Memory B cell (primary cell): ENCODE measurements at places on chromosomes 6 and 20.

DNA sequence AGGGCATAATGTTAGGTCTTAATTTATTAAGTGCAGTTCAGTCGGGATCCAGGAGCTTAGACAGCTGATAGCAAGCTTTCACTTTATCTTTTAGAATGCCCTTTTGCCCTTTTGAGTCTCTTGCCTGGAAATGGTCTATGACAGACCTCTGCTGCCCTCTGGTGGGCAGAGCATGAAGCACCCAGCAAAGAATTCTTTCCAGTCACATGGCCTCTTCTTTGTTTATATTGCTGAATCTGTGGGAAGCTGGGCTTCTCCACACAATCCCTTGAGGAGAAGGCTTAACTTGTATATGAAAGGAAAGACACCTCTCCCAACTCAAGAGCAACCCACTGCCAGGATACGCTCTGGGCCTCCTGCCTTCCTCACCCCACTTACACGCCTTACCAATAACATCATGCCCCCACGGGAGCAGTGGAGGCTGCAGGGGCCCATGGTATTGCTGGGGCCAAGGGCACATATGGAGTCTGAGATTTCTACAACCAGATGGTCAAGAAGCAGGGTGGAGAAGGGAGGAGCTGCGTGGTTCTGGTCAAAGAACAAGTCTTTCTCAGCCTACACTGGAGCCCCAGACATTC is 20.4 kb downstream of the WFDC3 start:
- DNase-seq: peak; percentile 84

GRCh38 chr6:81683912-81684311 is 68.6 kb downstream of the TENT5A start:
- DNase-seq: no peak

GRCh38 chr6:70292193-70292592 is 10.7 kb downstream of the COL9A1 start:
- DNase-seq: no peak

- DNase-seq: no peak
Measured at GRCh38 chr6:144317736-144318135, 32.6 kb downstream of the UTRN start.

DNA sequence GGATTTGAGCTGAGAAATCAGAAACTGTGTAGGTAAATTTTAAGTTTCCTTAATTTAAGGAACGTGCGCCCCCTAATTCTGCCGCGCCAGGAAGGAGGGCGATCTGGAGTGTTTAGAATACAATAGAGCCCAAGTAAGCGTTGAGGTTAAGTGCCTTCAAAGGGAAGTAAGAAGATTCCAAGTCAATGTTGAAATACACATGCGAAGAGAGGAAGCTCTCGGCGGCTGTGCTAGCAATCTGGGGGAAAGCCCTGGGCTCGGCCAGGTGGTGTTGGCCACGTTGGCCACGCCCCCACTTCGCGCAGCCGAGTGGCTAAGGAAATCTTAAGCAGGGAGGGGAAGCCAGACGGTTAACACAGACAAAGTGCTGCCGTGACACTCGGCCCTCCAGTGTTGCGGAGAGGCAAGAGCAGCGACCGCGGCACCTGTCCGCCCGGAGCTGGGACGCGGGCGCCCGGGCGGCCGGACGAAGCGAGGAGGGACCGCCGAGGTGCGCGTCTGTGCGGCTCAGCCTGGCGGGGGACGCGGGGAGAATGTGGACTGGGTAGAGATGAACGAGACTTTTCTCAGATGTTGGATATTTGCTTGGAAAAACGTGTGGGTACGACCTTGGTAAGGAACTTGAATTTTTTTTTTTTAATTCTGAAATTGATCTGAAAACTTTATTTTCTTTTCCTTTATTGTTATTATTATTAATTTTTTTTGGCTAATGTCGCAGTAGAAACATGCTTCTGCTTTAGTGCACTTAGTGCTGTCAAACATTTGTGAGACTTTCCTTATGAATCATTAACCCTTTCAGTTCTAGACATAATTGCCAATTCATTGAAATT is at the start of gene PRDM1:
Gene PRDM1 (plus strand): TSS at position 353 of the 830 bp plus-strand sequence. CDS start 218 bp downstream, at position 571.
- DNase-seq: peak; percentile 82
